ENCODE measurements at places on chromosomes 5 and 9.

GRCh38 chr9:318646-319045 lies 104.0 kb downstream of the DOCK8 start:
- no peak for DNase-seq

DNA sequence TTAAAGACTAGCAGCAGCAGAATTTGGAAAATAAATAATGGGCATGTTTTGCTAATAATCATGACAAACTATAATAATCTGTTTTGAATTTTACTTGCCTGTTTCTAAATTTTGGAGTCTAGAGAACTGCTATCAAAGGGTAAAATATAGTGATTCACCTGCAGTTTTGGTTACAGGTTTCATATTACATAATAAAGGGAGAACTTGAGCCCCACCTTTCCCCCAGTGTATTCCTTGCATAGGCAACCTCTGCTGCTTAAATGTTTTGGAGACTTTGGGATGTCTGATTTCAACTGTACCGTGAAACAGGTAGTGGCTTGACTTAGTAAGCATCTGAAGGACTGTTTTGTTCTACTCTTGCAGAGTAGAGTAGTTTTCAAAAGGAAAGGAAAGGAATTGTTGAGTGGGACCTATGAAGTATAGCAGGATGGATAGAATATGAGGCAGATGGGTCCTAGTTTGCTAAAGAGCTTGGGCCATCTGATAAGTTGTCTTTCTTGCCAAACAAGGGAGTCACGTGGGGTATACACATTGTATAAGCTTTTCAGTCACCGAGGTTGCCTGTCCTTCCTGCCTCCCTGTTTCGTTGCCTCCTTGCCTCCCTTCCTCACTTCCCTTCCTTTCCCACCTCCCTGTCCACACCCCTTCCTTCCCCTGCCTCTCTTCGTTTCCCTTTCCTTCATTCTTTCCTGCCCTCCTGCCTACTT lies 19.1 kb downstream of the CREBRF start:
- no peak for DNase-seq

DNA sequence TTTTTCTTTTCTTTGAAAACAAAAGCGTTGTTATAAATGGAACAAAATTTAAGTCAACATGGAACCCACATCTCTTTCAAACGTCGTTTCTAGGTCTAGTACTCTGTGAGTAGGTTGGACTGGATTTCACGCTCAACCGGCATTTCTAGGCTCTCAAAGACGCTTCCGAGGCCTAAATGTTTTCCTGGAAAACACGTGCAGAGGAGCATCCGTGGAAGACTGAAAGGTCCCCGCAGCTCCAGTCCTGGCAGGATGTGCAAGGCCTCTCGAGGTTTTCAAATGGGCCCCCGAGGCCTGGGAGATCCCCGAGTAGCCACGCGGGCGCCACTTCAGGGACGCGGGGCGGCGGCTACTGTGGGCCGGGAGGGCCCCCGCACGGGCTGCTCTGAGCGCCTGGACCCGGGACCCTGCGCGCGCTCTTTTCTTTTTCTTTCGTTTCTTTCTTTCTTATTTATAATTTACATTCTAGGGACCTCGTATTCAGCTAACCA lies 4.2 kb upstream of the IRX2 start:
- no peak for DNase-seq

DNA sequence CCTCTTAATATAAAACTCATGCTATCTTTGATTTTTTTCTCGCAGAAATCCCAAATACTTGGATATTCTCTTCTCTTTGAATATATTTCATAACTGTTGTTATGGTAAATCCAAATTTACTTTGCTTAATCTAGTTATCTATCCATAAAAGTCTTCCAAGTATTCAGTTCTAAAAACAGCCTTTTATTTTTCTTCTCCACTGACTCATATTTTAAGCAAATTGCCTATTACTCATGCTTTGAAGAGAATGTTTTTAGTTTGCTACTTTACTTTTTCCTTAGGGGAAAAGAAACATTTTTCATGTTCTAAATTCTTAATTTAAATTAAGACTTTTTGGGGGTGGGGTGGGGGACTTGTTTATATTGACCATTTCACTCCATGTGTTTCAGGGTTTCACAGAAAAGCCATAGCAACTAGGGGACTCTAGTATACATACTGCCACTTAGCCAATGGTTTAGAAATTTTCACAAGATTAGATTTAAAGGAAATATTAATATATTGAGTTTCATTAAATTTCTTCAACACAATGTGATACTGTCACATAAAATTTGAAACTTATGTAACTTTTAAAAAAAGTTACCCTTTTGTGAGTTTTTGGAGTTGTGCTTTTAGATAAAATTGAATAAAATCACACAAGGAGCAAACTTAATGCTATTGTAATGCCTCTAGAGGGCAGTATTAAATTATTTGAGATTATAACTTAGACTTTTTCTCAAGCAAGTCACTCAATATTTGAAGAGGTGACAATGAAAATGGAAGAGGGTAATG lies 545.8 kb upstream of the ARRDC3 start:
- DNase-seq = peak; percentile 28

GRCh38 chr5:122846051-122846550 lies 688 bp downstream of the SNX24 start:
- no peak for DNase-seq

GRCh38 chr9:75440914-75441313 lies 352.6 kb downstream of the OSTF1 start:
- DNase-seq = no peak

DNA sequence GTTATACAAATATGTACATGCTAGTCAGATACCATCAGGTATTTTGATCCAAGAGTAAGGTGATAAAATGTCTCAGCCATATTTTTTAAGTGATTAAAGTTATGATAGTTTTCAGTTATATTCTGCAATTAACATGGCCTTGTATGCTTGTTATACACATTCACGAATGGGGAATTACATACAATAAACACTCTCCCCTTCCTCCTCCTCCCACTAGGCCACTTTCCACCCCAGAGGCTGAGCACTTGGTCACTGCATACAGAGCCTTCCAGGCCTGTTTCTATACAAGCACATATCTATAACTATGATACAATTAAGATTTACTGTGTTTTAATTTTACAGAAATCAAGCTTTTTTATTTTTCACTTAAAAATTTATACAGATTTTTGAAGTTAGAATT lies 104.7 kb upstream of the PIK3R1 start:
- DNase-seq = no peak

DNA sequence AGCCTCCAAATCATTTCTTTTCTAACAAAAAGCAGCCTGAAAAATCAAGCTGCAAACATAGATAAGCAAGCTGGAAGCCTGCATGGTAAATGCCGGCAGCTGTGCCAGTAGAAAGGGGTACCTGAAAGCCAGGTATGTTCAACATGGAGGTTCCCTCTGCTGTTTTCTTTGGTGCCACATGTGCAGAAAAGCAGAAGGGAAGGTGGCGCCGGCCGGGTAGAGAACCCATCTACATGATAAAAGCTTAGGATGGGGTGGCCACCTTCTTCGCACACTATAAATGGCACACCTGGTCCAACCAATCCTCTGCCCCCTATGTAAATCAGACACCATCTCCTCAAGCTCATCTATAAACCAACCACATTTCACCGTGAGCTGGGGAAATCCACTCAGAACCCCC lies 268.9 kb upstream of the IRX2 start:
- DNase-seq = no peak

DNA sequence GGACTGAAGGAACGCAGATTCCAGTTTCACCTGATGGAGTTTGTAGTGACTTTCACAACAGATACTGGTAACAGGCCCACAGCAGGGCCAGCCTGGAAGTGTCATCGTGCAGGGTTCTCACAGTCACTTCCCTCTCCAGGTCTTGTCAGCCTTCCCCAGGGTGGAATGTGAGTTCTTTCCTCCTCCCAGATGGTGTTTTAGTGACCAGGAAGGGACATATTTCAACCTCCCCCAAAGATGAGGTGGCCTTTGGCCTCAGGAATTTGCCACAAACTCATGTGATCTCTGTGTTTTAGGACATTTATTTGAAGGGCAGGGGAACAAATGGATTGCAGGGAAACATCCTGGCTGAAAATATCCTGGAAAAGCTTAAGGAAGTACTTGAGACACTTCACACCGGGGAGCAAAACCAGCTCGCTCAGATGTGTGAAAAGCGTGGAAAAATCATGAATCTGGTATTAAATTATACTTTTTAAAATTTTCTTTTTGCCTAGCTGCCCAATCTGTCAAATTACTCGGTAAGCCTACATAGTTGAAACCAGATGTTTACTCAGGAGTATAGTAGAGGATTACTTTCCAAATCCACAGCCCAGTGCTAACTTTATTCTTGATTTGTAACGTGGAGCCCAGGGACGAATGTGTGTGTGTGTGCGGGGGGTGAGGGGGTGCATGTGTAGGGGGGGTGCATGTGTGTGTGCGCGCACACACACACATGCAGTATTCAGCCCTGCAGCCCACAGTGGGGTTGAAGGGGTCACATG lies 66.8 kb downstream of the PTPDC1 start:
- DNase-seq = no peak

GRCh38 chr9:15693701-15694100 lies 140.9 kb downstream of the CCDC171 start:
- no peak for DNase-seq

- DNase-seq = no peak
Measured at GRCh38 chr5:172834415-172835289, 601 bp downstream of the ERGIC1 start.

GRCh38 chr5:81137833-81138232 lies 95.3 kb upstream of the CKMT2 start:
- no peak for DNase-seq

- no peak for DNase-seq
Measured at GRCh38 chr9:87307848-87308247, 189.8 kb upstream of the DAPK1 start.

GRCh38 chr5:81980160-81980559 lies 8.3 kb downstream of the ATG10 start:
- DNase-seq = no peak

DNA sequence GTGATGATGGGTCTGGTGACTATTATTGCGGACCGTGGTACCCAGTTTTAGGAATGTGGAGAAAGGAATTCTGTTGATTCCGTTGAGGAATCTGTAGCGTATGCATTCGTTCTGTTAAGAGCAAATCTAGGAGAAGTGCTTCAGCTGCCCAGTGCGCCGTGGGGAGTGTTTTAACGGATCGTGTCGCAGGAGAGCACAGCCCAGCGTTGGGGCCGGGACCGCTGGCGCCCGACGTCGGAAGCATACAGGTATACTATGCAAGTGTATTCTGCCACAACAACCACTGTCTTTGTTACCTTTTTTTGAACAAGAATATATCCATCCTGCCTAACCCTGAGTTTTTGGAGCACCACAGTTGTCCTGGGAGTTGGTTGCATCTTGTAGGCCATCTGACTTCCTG lies 42.7 kb downstream of the TENT4A start:
- no peak for DNase-seq

DNA sequence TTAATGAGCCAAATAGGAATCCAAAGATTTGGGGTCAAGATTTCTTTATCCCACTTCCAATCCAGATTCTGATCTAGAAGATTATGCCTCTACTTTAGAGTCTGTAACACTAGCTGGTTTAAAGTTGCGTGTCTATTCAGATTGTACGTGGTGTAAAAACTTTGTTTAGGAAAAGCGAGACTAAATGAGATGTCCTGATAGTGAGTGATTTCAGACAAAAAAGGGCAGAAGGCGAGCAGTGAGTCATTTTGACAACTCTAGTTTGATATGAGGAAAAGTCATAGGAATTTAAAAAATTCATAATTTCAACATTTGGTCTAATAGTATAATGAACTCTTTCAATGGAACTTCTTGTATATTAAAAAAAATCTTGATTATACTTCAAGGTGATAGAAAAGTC lies 119.6 kb upstream of the KLF9 start:
- peak; percentile 80 for DNase-seq

GRCh38 chr5:171992813-171993212 lies 13.6 kb downstream of the FBXW11 start:
- no peak for DNase-seq

- DNase-seq = no peak
Measured at GRCh38 chr5:179251276-179251969, 93.8 kb downstream of the ADAMTS2 start.

- DNase-seq = peak; percentile 78
Measured at GRCh38 chr9:108953983-108954574, 19.9 kb downstream of the ABITRAM start.

DNA sequence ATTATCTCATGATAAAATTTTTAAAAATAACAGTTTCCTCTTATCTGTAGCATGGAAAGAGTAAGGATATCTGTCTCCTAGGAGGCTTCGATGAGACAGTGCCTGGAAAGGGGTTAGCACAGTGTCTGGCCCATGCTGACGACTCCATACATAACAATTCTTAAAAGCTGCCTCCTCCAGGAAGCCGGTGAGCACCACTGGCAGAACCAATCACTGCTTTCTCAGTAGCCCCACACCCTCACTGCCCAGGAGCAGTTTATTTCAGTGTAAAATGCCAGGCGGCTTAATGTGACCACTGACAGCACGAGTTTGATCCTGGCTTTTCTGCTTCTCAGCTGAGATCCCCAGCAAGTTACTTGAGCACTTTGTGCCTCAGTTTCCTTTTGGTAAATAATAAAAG lies 1.2 kb upstream of the NIPAL4 start:
- no peak for DNase-seq

GRCh38 chr5:175920231-175920811 lies 47.8 kb downstream of the THOC3 start:
- DNase-seq = no peak

- no peak for DNase-seq
Measured at GRCh38 chr9:105678163-105678562, 15.9 kb downstream of the TAL2 start.

Measured in endothelial cell of umbilical vein (primary cell).